Fibroblast of pulmonary artery (primary cell): ENCODE measurements at places on chromosomes 16 and 17.
A peak's percentile ranks its signal among the peaks of the same experiment; 100 is the strongest.

DNA sequence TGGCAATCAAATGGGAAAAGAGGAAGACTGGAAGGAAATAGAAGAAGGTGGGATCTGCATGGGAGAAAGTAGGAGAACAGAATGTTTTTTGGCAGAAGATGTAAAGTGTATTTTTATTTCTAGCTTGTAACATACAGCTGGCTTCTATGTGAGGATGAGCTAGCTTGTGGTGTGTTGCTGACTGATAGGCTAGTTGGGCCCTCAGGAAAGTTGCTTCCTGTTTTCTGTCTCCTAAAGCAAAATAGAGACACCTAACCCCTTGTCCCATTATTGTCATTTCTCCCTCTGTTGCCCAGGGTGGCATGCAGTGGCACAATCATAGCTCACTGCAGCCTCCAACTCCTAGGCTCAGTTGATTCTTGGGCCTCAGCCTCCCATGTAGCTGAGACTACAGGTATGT lies 15.9 kb downstream of the TNRC6A start:
- DNase-seq = no peak

DNA sequence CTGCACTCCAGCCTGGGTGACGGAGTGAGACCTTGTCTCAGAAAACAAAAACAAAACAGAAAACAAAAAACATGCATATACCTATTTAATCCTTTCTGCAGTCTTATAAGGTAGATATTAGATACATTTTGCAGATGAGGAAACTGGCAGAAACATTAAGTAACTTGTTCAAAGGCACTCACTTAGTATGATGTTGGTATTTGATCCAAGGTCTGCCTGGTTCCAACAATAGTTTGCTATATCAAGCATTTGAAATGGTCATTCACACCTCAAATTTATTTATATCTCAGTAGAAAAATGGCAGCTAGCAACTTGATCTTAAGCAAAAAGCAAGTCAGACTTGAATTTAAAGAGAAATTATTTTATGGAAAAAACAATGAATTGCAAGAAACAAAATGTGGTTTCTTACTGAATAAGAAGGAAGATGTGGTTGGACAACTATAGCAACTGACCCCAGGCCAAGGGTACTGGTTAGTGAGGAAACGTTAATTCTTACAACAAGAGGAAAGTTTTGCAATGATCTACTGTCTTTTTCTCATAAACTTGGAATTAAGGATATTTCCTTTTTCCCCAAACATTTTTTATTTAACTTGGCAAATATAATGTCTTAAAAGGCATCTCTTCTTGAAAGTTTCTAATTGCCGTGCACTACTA lies 19.7 kb downstream of the DHRS7B start:
- DNase-seq = no peak

GRCh38 chr16:57304169-57305061 lies 19.9 kb upstream of the PLLP start:
- peak; percentile 83 for DNase-seq

DNA sequence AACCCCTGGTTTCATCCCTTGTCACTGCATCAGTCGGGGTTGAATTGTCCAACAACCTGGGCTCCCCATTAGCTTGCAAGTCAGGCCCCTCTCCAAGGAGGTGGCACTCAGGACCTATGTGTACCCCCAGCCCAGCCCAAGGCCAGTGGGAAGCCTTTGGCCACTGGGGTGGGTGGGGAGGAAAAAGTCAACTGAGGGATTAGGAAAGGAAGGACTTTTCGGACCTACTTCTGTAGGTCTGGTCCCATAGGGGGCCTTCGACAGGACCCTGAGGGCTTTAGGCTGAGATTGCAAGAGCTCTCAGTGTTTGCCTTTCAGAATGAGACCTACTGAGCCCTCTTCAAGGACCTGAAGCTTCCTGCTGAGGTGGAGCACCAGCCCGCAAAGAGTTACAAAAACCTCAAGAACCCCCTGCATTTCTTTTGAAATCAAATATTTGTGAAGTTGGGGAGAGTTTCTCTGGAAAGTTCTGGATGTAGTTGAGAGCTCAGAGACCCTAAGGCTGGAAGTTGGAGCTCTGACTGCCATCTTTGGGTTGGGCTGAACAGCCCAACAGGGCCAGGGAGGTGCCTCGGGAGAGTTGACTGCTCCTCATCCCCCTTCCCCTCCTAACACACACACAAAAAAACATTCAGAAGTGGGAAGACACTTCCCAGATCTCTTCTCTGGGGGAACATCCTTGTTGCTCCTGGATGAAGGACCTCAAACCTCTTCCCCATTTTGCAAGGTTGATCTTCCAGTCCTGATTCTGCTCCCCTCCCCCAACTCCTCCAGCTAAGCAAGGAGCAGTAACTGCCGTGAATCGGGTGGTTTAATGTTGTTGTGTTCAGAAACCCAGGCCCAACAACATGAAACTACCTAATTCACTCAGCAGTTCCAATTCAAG lies 5.8 kb upstream of the HOXB9 start:
- DNase-seq = no peak

DNA sequence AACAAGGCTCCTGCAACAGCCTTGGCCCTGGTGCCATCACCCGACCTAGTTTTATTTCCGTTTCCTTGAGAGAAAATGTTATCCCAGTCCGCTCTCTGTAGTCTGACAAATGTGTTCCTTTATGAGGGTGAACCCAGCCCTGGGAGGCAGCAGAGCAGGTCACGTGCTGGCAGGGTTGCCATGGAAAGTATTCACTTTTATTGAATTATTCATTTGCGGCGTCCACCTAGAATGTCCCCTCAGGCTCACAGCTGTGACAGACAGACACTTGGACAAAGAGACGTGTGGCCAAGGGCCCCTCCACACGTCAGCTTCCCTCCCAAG lies 90.0 kb downstream of the WSCD1 start:
- DNase-seq = no peak

- DNase-seq = no peak
These were observed 23.2 kb upstream of the PIK3R6 start for GRCh38 chr17:8890671-8891070.

- peak; percentile 77 for DNase-seq
These were observed 50.8 kb upstream of the MYH10 start for GRCh38 chr17:8681170-8681949.
